ENCODE measurements at places on chromosomes 3 and 15.

- no peak for DNase-seq
These were observed 87.5 kb downstream of the ADAMTS17 start for GRCh38 chr15:100254285-100254684.

GRCh38 chr3:53525765-53526703, 31.6 kb downstream of the CACNA1D start:
- no peak for DNase-seq

- no peak for DNase-seq
These were observed 19.2 kb upstream of the MFGE8 start for GRCh38 chr15:88932271-88932874.

DNA sequence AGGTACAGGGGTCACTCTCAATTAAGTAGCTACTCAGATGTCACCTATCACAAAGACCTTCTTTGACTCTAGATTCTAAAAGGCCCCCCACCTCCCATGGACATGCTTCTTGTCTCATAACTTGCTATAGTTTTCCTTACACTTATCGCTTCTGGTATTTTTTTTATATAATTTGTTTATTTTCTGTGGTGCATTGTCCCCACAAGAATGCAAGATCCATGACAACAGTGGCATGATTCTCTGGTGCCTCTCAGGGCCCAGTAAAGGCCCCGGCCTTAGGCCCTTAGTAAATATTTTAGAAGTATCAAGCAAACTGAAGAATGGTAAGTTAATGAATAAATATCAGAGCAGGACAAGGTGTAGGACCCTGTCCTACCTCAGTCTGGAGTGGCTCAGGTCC, 248.6 kb downstream of the CBLB start:
- no peak for DNase-seq

DNA sequence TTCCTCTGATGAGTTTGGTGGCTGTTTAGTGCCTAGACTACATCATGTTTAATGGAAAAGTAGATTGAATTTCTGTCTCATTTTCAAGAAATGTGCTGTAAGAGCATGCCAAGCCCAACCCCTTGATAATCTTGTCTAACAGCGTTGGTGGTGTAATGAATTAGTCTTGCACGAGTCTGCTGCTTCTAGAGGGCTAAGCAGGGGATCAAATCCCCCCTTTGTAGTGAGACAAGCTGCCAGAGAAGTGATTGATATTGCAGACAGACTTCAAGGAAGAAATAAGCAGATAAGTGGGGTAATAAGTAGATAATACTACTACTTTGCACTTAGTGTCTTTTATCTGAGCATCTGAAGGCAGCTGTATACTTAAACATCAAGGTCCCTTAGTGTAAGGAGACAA, 141.4 kb downstream of the TP63 start:
- DNase-seq, result no peak

DNA sequence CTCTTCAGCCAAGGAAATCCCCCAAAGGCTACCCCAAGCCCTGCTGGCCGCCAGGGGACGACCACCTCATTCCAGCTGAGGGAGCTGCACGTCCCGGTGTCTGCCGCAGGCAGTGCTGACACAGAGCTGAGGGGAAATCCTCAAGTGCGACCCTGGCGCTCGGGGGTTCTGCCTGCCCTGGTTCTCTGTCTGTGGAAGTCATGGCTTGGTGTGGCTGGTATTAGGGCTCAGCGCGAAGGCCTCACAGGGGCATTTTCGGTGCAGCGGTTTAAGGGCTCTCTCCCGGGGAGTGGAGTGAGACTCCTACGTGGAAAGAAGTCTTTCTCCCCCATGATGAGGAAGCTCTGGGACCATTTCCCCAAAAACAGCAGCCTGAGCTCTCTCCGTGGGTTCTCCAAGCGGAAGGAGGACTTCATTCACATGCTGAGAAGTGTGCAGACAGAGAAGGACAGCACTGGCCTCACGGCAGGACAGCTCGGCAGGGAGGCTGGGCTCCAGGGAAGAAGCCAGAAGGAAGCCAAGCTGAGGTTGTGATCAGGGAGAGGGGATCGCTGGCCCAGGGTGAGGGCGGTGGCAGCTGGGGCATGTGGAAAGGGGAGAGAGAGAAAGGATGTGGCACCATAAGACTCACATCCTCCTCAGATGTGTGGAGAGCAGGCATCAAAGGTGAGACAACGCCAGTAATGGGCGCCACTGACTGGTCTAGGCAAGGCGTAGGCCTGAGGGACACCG, 48.6 kb downstream of the KLF15 start:
- DNase-seq, result no peak

DNA sequence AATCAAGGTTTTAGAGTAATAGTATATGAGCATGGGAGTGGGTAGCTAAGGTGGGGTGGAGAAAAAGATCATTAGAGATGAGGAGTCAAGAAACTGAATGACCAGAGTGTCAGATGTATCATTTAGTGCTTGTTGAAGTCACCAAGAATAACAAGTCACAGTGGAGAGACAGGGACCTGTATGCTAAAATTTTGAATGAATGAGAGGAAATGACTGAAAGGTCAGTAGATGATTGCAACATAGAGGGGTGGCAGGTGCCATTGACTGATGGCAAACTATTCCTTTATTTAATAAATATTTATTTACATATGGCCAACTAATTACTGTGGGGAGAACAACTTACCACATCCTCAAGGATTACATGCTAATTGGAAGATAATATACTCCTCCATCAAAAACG, 75.0 kb upstream of the ANKRD28 start:
- DNase-seq, result no peak

- DNase-seq, result peak; percentile 30
These were observed 827 bp downstream of the SLC25A36 start for GRCh38 chr3:140942221-140943104.

- DNase-seq, result peak; percentile 4
These were observed 1.1 kb downstream of the SLC35G2 start for GRCh38 chr3:136819731-136820679.

DNA sequence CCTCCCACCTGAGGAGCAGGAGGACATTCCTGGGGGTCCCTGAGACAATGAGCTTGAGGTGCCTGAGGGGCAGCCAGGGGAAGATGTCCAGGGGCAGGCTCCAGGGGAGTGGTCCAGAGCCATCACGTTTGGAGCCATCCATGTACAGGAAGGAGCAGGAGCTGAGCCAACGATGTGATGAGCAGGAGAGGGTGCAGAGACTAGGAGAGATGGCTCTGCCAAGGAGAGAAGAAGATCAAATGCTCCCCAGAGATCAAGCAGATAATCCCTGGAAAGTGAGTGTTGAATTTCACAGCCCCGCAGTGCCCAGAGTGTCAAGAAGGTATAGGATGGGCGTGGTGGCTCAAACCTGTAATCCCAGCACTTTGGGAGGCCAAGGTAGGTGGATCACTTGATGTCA, 97.8 kb upstream of the HERC1 start:
- no peak for DNase-seq

DNA sequence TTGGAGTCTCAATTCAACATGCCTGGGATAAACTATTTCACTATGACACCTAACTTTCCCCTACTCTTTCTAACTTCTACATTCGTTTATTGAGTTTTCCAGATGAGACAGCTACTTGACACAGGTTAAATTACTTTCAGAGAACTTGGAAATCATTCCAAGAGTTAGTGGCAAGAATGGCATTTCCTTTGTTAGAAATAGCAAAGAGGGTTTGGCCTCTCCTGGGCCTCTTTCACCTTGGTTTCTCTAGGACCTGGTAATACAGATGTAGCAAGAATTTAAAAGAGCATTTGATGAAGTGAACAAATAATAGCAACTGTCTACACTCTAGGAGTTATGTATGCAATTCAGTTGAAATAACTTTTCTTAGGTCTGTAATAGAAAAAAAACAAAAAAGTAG, 748.9 kb downstream of the MECOM start:
- DNase-seq, result no peak

- DNase-seq, result no peak
These were observed 297.5 kb downstream of the CGGBP1 start for GRCh38 chr3:87761341-87761740.

DNA sequence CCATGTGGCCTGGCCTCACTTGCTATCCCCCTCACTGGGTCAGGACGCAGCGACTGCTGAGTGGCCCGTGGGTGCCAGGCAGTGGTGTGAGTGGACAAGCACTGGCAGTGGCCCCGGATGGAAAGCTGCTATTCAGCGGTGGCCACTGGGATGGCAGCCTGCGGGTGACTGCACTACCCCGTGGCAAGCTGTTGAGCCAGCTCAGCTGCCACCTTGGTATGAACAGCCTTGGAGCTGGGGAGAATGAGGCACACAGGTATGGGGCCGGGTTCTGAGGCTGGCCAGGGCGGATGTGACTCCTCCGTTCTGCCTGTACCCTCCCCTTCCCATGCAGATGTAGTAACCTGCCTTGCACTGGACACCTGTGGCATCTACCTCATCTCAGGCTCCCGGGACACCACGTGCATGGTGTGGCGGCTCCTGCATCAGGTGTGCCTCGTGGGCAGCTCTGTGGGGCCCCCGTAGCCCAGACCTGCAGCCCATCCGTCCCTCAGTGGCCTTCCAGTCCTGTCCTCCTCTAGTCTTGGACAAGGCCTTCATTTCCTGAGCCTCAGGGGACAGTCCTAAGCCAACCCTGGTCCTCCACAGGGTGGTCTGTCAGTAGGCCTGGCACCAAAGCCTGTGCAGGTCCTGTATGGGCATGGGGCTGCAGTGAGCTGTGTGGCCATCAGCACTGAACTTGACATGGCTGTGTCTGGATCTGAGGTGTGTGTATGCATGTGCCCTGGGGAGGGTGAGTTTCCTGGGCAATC, 28.2 kb downstream of the NBEAL2 start:
- no peak for DNase-seq

- DNase-seq, result no peak
These were observed 15.4 kb downstream of the C15orf62 start for GRCh38 chr15:40785164-40785563.

- DNase-seq, result no peak
These were observed 20.8 kb downstream of the NBEAL2 start for GRCh38 chr3:47000198-47000815.

DNA sequence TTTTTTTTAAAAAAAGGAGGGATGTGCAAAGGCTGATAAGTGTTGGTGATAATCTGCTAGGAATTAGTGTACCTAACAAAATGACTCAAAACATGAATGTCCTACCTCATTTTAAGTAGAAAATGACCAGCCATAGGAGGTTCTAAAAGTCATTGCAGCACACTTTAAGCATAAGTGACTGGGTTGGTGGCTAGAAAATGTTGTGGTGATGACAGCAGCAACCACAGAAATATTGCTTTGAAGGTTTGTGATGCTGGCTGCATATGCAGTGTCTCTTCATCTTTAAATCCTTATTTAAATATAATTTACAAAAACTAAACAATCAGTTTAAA, 55.2 kb downstream of the CMSS1 start:
- no peak for DNase-seq

- DNase-seq, result peak; percentile 23
These were observed 36.8 kb upstream of the TSPAN3 start for GRCh38 chr15:77107531-77108355.

GRCh38 chr3:44913868-44914468, 39.6 kb downstream of the TGM4 start:
- peak; percentile 58 for DNase-seq

- DNase-seq, result no peak
These were observed 98.2 kb downstream of the IGF1R start for GRCh38 chr15:98746375-98747155.

DNA sequence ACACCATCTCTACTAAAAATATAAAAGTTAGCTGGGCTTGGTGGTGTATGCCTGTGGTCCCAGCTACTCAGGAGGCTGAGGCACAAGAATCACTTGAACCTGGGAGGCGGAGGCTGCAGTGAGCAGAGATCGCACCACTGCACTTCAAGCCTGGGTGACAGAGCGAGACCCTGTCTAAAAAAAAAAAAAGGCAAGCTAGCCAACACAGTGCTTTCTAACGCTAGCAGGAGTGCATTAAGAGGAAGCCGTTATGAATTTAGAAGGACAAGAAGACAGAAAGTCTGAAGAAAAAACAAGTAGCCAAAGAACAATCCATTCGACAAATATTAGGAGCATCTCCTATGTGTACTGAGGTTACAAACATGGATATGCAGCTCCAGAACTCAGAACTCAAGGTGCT, 28.6 kb downstream of the BHLHE40 start:
- no peak for DNase-seq

DNA sequence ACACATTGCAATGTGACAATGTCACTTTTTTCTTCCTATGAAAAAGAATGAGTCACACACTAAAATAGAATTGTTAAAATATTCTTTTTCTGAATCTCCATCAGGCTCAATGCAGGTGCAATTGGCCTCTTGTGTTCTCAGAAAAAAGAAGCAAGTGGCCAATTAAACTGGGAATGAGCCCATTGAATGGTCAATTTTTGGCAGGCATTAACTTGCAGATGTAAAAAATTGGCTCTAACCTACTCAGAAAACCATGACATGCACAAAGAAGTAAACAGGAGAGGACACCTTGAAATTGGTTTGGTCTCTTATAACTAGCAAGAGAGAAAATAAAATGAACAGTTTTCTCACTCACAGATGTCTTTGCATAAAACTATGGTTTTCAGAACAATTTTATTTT, 820.8 kb downstream of the TBL1XR1 start:
- DNase-seq, result no peak

DNA sequence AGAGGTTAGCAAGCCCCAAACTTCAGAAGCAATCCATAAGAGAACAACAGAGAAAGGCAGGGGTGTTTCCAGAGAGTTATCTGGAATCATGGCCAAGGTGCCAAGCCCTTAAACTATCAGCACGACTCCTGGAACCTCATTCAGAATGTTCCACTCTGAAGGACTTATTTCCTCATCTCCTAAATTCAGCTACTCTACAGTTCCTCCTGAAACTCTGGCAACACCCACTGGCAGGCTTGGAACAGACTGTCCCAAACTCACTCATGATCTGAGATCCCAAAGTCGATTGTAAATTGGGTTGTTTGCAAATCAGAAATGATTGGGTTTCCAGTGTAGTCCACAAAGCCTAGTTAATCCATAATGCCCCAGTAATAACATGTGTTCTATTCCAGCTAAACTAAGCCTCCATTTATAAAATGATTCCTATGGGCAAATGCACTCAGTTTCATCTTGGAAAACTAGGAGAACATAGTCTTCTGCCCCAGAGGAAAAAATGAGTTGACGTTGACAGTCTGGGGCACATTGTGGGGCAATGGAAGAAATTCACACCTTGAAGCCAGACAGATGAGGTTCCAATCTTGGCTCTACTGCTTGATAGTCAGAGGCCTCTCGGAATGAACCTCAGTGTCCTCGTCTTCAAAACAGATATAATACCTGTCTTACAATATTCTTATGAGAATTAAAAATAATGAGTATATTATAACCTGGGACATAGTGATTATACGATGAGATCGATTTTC, 65.9 kb downstream of the SLCO2A1 start:
- DNase-seq, result no peak

GRCh38 chr3:42144209-42144608, 53.1 kb downstream of the TRAK1 start:
- no peak for DNase-seq

DNA sequence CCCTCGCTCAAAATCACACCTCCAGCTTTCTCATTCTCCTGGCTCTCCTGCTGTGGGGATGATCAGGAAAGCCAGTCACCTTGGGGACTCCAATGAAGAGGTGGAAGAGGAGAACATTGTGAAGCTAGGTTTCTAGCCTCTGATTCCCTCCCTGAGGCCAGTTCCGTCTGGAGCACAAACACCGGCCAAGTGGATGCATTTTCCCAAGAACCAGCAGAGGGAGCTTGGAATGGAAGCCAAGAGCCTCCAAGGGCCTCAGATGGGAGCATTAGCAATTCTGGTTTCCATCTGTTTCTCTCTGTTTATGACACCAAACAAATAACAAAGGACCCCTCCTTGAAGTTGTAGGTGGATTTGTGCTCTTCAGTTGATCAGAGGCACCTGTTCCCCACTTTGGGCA, 40.6 kb upstream of the NMNAT3 start:
- no peak for DNase-seq

GRCh38 chr15:68821190-68821840, 620 bp upstream of the ANP32A start:
- DNase-seq, result no peak

All from stimulated activated CD4-positive, alpha-beta T cell treated with anti-CD3 and anti-CD28 coated beads, Interleukin-2, amount 100 ng/mL, for 48 hours (primary cell).